Pancreas (tissue), 10 donors: ENCODE measurements at places on chromosomes 16 and 17. TPM values are rescaled to one million over a fixed set of nuclear protein-coding genes. Genes with fewer than 3 reads are reported as not detected.

Gene SLC4A1
- not detected for total RNA-seq

Gene NDRG4
- total RNA-seq = 4.3 TPM

Gene C17orf78
- not detected for total RNA-seq

Gene C16orf95
- total RNA-seq = 2.0 TPM

Gene TMC6
- total RNA-seq = 15.6 TPM

DNA sequence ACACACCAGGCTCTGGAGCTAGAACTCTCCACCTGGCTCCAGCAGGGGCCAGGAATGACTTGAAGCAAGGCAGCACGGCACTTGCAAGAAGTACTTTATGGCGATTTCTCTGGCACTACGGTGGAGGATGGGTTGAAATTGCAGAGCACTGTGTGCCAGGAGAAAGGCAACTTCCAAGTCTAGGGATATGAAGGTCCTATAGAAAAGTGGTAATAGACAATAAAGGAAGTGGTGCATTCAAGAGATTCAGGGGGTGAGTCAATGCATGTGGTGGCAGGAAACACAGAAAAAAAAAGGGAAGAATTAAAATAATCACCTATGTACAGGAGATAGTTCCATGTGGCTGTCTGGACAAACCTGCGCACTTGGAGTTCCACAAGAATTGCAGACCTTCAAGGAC, 240.3 kb upstream of the DYNLRB2 start:
- H3K27me3 ChIP-seq = no peaks in the 10 kb centered on the region
- no peak for DNase-seq
- no peaks in the 10 kb centered on the region for H3K4me1 ChIP-seq

- H3K36me3 ChIP-seq = no peaks in the 10 kb centered on the region
- no peaks in the 10 kb centered on the region for H3K27me3 ChIP-seq
- no peak overlapping the region for H3K27ac ChIP-seq
- H3K4me1 ChIP-seq = no peaks in the 10 kb centered on the region
- no peak overlapping the region for H3K4me3 ChIP-seq
Observed at GRCh38 chr17:2844416-2844815, 48.2 kb downstream of the RAP1GAP2 start.

GRCh38 chr16:22728167-22728836, 85.7 kb upstream of the HS3ST2 start:
- no peaks in the 10 kb centered on the region for H3K36me3 ChIP-seq
- H3K4me3 ChIP-seq = no peak overlapping the region
- peaks cover 11% of the 10 kb centered on the region for H3K4me1 ChIP-seq

DNA sequence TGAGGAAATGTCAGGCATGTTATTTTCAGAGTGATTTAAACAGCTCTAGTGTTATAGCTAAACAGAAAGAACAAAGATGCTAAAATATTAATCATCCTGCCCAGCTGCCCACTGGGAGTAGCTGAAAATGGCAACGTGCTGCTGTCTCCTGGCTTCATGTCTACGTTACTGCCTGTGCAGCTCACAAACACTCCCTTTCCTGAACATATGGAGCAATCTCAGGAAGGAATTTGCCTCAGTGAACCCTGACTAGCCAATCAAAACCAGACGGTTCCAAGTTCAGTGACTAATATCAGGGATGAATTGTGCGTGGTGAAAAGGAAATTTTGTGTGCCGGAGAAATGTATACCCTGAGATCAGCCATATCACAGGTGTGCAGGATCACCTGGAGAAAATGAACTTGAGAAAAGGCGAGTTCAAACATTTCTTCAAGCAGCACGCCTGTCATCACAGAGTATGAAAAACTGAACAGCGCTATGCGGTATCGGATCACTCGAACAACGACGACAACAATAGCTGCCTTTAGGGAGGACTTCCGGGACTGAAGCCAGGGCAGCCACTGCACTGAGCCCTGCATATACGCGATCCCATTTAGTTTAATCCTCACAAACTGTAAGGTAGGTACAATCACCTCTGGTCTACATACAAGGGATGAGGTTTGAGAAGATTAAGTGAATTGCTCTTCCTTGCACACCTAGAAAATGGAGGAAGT, 110.3 kb downstream of the STX8 start:
- H3K27me3 ChIP-seq = no peaks in the 10 kb centered on the region
- no peaks in the 10 kb centered on the region for H3K36me3 ChIP-seq
- no peak overlapping the region for H3K27ac ChIP-seq
- DNase-seq = no peak

DNA sequence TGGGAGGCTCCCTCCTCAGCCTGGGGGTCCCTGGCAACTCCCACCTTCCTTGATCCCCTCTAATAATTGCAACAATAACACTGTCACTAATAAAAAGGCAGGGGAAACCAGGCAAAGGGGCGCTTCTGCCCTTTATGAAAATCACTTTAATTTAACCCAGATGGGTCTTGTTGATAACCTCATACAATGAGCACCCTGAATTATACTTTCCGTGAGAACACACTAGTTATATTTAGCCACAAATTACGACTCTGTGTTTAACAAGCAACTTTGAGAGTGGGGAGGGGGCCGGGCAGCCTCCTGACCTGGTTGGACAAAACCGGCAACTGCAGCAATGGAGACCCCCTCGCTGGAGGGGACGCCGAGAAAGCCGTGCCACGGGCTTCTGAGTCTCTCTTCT, 5.7 kb upstream of the BAHCC1 start:
- H3K27me3 ChIP-seq = no peaks in the 10 kb centered on the region
- no peak for DNase-seq
- H3K4me3 ChIP-seq = no peak overlapping the region
- no peaks in the 10 kb centered on the region for H3K36me3 ChIP-seq
- H3K4me1 ChIP-seq = peaks cover 28% of the 10 kb centered on the region
